ENCODE measurements at places on chromosomes 1 and 21.

- no peak overlapping the region for H3K4me3 ChIP-seq
- H3K27me3 ChIP-seq = no peaks in the 10 kb centered on the region
- DNase-seq = no peak
- H3K4me1 ChIP-seq = no peaks in the 10 kb centered on the region
Measured at GRCh38 chr1:5743435-5744095, 248.7 kb downstream of the NPHP4 start.

DNA sequence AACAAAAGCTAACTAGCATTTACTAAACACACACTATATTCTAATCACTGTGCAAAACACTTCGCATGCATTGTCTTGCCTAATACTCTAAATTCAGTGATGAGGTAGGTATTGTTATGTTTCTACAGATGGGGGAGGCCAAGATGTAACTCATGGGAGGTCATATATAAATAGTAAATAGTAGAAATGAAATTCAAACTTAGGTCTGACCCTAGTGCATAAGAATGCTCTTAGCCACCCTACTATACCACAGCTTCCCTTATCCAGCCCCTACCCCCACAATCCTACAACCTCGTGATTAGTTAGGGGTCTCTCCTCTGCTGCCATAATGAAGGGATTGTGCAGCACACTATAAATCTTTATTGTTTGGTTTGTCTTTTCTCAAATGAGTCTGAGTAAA, 3.3 kb downstream of the PFDN2 start:
- DNase-seq = no peak
- no peaks in the 10 kb centered on the region for H3K27me3 ChIP-seq
- peaks cover 10% of the 10 kb centered on the region for H3K4me1 ChIP-seq
- H3K27ac ChIP-seq = no peak overlapping the region
- H3K4me3 ChIP-seq = no peak overlapping the region

DNA sequence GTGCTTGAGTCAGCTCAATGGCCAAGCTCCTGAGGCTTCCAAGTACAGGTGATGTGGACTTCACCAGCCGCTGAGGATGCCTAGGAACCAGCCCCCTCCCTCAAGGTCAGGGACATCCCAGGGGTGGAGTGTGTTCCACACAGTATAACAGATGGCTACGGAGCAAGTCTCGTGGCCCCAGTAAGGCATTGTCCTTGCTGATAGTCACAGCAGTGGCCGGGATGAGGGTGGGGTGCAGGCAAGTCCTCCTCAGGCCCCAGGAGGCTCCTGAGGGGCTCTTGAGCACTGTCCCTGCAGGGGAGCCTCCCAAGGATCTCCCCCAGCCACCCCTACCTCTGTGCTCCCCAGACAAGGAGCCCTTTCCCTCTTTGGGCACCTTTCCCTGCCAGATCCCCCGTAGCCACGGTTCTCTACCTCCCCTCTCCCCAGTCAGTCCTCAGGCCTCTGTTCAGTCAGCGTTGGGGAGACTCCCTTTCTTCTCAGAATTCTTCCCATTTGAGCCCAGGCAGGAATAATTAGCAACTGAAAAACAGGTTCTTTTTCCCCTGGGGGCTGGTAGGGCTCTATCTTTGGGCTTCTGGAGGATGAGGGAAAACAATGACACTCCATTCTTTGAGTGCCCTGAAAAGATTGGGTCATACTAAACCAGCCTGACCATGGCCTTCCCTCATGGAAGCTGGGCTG, 7.1 kb upstream of the THEM5 start:
- H3K27ac ChIP-seq = no peak overlapping the region
- H3K4me1 ChIP-seq = no peaks in the 10 kb centered on the region
- peaks cover 30% of the 10 kb centered on the region for H3K27me3 ChIP-seq
- no peaks in the 10 kb centered on the region for H3K36me3 ChIP-seq
- H3K4me3 ChIP-seq = no peak overlapping the region
- no peak for DNase-seq

DNA sequence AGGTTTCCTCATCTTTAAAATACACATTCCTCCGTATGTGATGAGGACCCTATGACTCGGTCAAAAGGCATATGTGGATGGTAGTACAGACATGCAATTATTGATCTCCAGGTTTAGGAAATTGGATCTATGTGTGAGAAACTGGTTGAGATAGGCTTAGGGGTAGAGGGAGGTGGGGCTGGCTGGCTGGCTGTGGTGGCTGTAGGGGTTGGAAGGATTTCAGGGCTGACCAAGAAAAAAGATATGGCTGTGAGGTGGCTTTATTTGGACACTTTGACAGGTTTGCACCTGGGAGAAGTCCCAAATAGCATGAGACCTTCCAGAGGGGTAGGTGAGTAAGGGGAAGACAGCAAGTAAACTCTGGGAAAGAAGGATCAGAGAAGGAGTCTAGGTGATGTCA, 39.6 kb upstream of the ADAM30 start:
- no peaks in the 10 kb centered on the region for H3K27me3 ChIP-seq
- H3K27ac ChIP-seq = no peak overlapping the region
- H3K4me3 ChIP-seq = no peak overlapping the region
- H3K36me3 ChIP-seq = peaks cover 12% of the 10 kb centered on the region

DNA sequence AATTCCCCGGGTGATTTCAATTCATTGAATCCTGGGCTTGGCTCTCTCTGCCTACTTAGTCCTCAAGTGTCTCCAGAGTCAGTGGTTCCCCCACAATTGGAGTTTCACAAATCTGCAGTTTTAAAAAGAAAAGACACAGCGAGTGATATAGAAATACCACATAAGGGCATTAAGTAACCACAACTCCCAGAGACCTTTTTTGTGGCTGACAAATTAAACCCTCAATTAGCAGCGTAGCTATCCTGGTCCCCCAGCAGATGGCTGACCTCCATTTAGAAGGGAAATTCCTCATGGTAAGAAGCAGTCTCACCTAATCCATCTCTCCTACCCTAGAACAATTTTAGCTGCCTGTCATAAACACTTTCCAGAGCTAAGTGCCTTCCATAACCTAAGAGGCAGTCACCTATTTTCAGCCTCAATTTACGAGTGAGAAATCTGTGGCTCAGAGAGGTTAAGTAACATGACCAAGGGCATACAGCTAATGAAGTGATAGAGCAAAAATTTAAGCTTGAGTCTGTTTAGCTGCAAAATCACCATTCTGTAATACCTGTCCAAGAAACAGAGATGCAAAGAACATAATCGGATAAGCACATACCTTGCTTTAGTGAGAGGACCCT, 56.0 kb upstream of the NBPF3 start:
- no peaks in the 10 kb centered on the region for H3K36me3 ChIP-seq
- peak; percentile 26 for DNase-seq
- no peaks in the 10 kb centered on the region for H3K4me1 ChIP-seq
- H3K4me3 ChIP-seq = no peak overlapping the region
- no peak overlapping the region for H3K27ac ChIP-seq

DNA sequence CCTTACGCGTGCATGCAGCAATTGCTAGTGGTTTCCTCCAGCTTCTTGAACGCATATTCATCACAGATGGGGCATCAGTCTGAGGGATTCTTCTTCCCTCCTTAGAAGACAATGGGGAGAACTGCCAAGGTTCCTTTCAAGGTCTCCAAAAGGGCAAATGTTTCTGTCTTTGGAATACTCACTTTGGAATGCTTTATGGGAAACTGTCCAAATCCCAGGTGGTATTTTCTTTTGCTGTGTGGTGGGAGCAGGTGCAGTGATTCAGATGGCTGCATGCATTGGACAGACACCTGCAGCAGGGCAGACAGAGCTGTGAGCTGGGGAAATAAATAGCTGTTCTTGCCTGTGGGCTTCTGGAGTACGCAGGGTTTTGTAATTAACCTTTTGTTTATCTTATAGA, 40.5 kb downstream of the URB2 start:
- no peaks in the 10 kb centered on the region for H3K36me3 ChIP-seq
- no peaks in the 10 kb centered on the region for H3K27me3 ChIP-seq
- H3K4me3 ChIP-seq = no peak overlapping the region
- no peak for DNase-seq
- no peaks in the 10 kb centered on the region for H3K4me1 ChIP-seq

DNA sequence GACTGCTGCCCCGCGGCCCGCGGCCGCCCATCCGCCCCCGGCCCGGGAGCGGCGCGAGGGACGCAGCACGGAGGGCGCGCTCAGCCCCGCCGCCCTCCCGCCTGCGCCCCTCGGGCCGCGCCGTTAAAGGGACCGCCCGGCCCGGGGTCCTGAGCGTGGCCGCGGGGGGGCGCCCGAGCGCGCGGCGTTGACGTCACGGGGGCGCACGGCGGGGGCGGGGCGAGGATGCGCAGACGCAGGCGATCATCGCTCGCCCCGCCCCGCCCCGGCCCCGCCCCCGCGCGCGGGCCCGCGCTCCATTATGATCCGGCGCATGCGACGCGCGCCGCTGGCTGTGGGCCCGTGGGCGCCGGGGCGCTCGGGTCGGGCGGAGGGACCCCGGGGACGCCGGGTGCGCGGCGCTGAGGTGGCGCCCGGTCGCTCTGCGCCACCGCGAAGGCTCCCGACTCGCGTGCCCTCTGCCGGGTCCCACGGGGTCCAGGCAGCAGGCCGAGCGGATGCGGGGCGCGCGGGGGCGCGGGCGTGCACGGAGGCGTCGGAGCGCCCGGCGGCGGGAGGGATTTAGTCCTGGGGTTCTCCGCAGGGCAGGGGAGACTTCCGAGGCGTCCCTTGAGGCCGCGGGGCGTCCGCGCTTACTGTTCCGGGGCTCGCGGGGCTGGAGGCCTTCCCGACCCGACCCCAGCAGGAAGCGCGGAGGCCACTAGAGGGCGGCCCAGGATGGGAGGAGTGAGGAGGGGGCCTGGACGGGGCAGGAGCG, at the start of gene DVL1:
Gene DVL1 (minus strand): TSS at position 163 of the 757 bp plus-strand sequence. CDS start 353 bp downstream, outside the sequence.
- peak within 1 kb of the TSS; percentile 81 for H3K27ac ChIP-seq
- H3K27me3 ChIP-seq = peaks cover 17% of the 10 kb centered on the region
- peaks cover 23% of the 10 kb centered on the region for H3K4me1 ChIP-seq
- no peaks in the 10 kb centered on the region for H3K36me3 ChIP-seq

DNA sequence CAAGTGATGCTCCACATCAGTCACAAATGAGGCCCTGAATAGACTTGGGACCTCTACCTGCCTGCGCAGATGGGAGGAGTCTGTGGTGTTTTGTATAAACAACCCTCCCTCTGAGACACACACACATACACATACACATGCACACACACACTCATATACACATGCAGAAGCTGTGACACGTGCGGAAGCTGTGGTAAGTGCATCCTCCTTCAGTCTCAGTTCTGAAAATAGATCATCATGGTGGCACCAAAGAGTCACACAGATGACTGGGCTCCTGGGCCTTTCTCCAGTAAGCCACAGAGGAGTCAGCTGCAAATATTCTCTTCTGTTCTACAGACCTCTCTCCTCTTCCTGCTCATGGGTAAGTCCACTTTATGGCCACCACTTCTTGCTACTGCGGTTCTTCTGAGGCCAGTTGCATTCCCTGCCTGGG, at the start of gene LY9:
Gene LY9 (plus strand): TSS at position 224 of the 433 bp plus-strand sequence. CDS start 14 bp downstream, at position 238.
- H3K36me3 ChIP-seq = no peaks in the 10 kb centered on the region
- DNase-seq = no peak
- H3K27ac ChIP-seq = no peak within 1 kb of the TSS
- H3K4me3 ChIP-seq = no peak within 1 kb of the TSS
- H3K27me3 ChIP-seq = no peaks in the 10 kb centered on the region

- no peak overlapping the region for H3K27ac ChIP-seq
- no peak overlapping the region for H3K4me3 ChIP-seq
- H3K27me3 ChIP-seq = no peaks in the 10 kb centered on the region
- DNase-seq = no peak
- no peaks in the 10 kb centered on the region for H3K4me1 ChIP-seq
Measured at GRCh38 chr1:80926531-80926930, 874.2 kb upstream of the ADGRL2 start.

GRCh38 chr1:50808296-50808695, 151.8 kb downstream of the FAF1 start:
- no peaks in the 10 kb centered on the region for H3K27me3 ChIP-seq
- no peak overlapping the region for H3K4me3 ChIP-seq
- H3K27ac ChIP-seq = no peak overlapping the region
- no peaks in the 10 kb centered on the region for H3K4me1 ChIP-seq

- H3K4me1 ChIP-seq = peaks cover 5% of the 10 kb centered on the region
- no peak overlapping the region for H3K27ac ChIP-seq
- no peaks in the 10 kb centered on the region for H3K36me3 ChIP-seq
- no peak overlapping the region for H3K4me3 ChIP-seq
- H3K27me3 ChIP-seq = peaks cover 34% of the 10 kb centered on the region
Measured at GRCh38 chr1:85467929-85468540, 3.1 kb upstream of the DDAH1 start.

- DNase-seq = no peak
- H3K36me3 ChIP-seq = no peaks in the 10 kb centered on the region
- no peak overlapping the region for H3K27ac ChIP-seq
- no peak overlapping the region for H3K4me3 ChIP-seq
Measured at GRCh38 chr21:28142697-28143096, 850.0 kb downstream of the LTN1 start.

- no peak overlapping the region for H3K4me3 ChIP-seq
- H3K27ac ChIP-seq = no peak overlapping the region
- DNase-seq = no peak
- H3K4me1 ChIP-seq = peaks cover 30% of the 10 kb centered on the region
Measured at GRCh38 chr1:38152351-38153065, 105.9 kb upstream of the POU3F1 start.

- H3K27ac ChIP-seq = no peak overlapping the region
- no peaks in the 10 kb centered on the region for H3K36me3 ChIP-seq
- no peaks in the 10 kb centered on the region for H3K4me1 ChIP-seq
- peaks cover 3% of the 10 kb centered on the region for H3K27me3 ChIP-seq
- DNase-seq = no peak
- no peak overlapping the region for H3K4me3 ChIP-seq
Measured at GRCh38 chr1:159791461-159791860, 10.7 kb downstream of the DUSP23 start.

GRCh38 chr21:38847556-38847955, 41.8 kb downstream of the ETS2 start:
- H3K4me3 ChIP-seq = no peak overlapping the region
- DNase-seq = no peak
- no peak overlapping the region for H3K27ac ChIP-seq
- H3K4me1 ChIP-seq = no peaks in the 10 kb centered on the region

- no peaks in the 10 kb centered on the region for H3K36me3 ChIP-seq
- H3K4me1 ChIP-seq = peaks cover 27% of the 10 kb centered on the region
- no peak overlapping the region for H3K27ac ChIP-seq
- H3K4me3 ChIP-seq = no peak overlapping the region
- H3K27me3 ChIP-seq = no peaks in the 10 kb centered on the region
- DNase-seq = no peak
Measured at GRCh38 chr1:32769524-32770220, 47.5 kb downstream of the YARS1 start.

- H3K4me1 ChIP-seq = peaks cover 13% of the 10 kb centered on the region
- H3K27ac ChIP-seq = no peak overlapping the region
- no peak for DNase-seq
- H3K36me3 ChIP-seq = no peaks in the 10 kb centered on the region
Measured at GRCh38 chr1:54614024-54614423, 9.3 kb downstream of the FAM151A start.

DNA sequence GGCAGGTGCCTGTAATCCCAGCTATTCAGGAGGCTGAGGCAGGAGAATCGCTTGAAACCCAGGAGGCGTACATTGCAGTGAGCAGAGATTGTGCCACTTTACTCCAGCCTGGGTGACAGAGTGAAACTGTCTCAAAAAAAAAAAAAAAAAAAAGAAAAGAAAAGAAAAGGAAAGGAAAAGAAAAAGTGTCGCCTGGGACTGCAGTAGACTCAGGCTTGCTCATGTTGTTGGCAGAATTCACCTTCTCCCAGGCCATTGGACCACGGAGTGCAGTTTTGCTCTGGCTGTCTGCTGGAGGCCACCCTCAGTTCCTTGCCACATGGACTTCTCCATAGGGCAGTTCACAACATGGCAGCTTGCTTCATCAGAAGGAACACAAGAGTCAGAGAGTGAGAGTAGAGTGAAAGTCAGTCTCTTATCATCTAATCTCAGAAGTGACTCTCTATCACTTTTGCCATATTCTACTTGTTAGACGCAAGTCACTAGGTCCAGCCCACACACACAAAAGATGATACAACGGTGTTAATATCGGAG, 29.2 kb downstream of the BCAS2 start:
- H3K36me3 ChIP-seq = no peaks in the 10 kb centered on the region
- no peak overlapping the region for H3K4me3 ChIP-seq
- DNase-seq = no peak
- H3K4me1 ChIP-seq = no peaks in the 10 kb centered on the region
- no peaks in the 10 kb centered on the region for H3K27me3 ChIP-seq
